ENCODE measurements at places on chromosomes 16 and 17. TPM values are rescaled to one million over a fixed set of nuclear protein-coding genes. Genes with fewer than 3 reads are reported as not detected.

Gene SLC9A5
- total RNA-seq = 9.3 TPM

DNA sequence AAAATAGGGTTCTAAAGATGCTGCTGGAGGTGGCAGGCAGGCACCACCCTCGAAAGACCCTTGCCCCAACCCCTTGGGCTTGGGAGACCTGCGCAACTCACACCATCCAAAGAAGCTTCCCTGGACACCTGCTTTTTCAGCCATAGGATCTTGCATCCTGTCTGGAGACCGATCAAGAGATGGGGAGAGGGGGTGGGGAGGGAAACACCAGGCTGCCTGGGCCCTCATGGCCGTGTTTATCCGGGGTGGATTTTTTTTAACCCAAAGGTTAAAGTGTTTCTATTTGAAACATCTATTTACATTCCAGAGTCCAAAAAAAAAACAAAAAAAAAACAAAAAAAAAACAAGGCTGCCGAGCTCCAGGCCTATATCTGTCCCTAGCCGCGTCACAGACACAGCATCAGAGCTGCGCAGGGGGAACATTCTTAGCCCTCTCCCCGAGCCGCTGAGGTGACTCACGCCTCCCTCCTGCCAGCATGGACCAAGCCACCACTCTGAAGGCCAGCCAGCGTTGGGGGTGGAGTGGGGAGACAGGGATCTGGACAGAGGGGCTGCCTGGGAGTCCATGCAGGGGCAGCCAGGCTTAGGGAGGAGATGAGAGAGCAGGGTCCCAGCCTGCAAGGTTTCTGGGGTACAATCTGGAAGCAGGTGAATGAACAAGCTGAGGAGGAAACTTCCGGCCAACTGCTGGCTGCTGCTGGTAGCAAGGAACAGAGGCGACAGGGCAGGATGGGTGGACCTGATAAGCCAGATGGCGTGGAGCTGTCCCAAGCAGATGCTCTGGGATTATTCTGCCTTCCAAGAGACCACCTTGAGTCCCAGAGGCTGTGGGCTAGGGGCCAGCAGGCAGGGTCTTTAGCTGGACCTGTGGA, 14.8 kb downstream of the HDAC5 start:
- H3K36me3 ChIP-seq = peaks cover 17% of the 10 kb centered on the region
- H3K27me3 ChIP-seq = no peaks in the 10 kb centered on the region
- peaks cover 10% of the 10 kb centered on the region for H3K4me1 ChIP-seq
- no peak overlapping the region for H3K4me3 ChIP-seq

Gene ITFG1
- 33.5 TPM for total RNA-seq

GRCh38 chr17:1087381-1088241, 90.7 kb downstream of the TIMM22 start:
- peak; percentile 95 for DNase-seq
- no peak overlapping the region for H3K4me3 ChIP-seq
- peaks cover 8% of the 10 kb centered on the region for H3K36me3 ChIP-seq
- no peaks in the 10 kb centered on the region for H3K27me3 ChIP-seq
- no peaks in the 10 kb centered on the region for H3K4me1 ChIP-seq

Gene MRPS23
- 44.5 TPM for total RNA-seq

All from endodermal cell (in vitro differentiated cells).